Fibroblast of skin of back (primary cell): ENCODE measurements at places on chromosomes 4 and X.

DNA sequence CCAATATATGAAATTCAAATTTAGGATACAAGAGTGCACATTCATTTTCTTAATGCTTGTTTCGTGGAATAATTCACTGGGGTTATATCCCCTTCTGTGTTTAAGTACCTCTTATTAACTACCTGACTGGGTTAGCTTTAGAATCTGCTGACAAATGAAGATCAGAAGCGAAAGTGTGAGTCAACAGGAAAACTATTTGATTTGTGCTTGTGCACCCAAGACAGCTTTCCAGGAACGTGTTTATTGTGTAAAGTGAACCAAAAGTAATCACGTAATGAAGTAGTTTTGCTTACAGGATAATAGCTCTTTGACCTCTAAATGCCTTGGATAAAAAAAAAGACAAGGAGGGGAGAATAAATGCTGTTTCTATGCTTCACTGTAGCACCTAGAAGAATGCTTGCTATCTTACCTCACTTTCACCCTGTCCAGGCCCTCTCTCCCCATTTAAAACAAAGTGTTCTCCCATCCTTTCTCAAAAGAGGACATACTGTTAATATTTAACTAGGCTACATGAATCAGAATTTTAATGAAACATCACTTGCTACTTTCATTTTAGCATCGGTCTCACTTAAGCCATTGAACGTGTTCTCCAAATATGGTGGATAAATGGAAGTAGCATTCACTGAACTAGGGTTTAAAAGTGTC lies 141.9 kb downstream of the THOC2 start:
- DNase-seq, result no peak

- DNase-seq, result no peak
Observed at GRCh38 chr4:174856926-174857800, 28.1 kb upstream of the GLRA3 start.

DNA sequence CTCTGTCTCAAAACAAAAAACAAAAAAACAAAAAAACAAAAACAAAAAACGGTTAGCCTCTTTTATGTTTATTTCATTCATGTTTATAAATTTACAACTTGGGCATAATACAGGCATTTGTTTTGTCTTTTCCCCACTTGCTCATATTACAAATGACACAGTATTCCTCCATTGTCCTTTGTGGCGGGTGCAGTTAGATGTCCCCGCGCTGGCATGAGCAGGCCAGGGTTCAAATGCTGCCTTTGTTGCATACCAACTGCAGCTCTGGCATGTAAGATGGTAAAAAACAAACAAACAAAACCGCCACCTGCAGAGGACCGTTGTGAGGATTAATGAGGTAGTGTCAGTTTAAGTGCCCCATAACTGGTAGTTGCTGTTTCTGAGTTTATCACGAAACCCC lies 16.1 kb upstream of the HPF1 start:
- no peak for DNase-seq

DNA sequence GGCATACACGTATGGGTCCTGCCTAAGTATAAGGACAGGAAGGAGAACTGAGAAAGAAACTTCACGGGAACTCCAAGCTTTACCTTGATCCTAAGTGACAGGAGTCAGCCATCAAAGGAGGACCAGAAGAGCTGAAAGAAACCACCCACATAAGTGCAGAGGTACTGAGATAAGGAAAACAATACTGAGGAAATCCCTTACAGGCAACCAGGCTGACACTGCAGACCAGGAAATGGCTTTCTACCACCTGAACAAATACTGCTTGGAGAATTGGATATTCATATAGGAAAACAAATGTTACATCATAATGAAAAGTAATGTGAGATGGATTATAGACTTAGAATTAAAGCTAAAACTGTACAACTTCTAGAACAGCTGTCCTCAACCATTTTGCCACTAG lies 127.0 kb downstream of the IL15 start:
- no peak for DNase-seq

DNA sequence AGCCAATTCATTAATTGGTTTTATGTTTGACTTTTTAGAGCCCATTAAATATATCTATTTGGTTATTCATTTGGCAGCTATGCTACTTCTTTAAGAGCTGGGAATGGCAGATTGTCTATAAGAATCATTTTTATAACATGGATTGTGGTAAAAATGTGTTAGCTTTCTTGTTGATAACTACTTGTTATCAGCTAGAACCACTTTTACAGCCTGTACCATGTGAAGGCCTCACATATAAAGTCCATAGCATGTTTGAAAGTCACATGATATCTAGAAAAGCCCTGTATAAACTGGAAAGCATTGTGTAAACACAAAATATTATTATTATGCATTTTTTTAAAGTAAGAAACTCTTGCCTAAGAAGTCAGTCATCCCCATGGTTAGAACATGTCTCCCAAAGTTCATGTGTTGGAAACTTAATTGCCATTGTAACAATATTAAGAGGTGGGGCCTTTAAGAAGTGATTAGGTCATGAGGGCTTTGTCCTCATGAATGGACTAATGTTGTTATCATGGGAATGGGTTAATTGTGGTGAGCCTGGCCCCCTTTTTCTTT lies 110.9 kb upstream of the BMP2K start:
- DNase-seq, result no peak

- DNase-seq, result peak; percentile 10
Observed at GRCh38 chrX:43836435-43837184, 45.6 kb downstream of the MAOB start.

GRCh38 chr4:25950461-25951389 lies 36.7 kb downstream of the SMIM20 start:
- no peak for DNase-seq

- peak; percentile 59 for DNase-seq
Observed at GRCh38 chr4:2936773-2937145, 26.4 kb downstream of the NOP14 start.

- no peak for DNase-seq
Observed at GRCh38 chr4:109662116-109662515, 41.1 kb downstream of the CASP6 start.

GRCh38 chr4:183729069-183729406 lies 69.9 kb downstream of the TRAPPC11 start:
- DNase-seq, result no peak

DNA sequence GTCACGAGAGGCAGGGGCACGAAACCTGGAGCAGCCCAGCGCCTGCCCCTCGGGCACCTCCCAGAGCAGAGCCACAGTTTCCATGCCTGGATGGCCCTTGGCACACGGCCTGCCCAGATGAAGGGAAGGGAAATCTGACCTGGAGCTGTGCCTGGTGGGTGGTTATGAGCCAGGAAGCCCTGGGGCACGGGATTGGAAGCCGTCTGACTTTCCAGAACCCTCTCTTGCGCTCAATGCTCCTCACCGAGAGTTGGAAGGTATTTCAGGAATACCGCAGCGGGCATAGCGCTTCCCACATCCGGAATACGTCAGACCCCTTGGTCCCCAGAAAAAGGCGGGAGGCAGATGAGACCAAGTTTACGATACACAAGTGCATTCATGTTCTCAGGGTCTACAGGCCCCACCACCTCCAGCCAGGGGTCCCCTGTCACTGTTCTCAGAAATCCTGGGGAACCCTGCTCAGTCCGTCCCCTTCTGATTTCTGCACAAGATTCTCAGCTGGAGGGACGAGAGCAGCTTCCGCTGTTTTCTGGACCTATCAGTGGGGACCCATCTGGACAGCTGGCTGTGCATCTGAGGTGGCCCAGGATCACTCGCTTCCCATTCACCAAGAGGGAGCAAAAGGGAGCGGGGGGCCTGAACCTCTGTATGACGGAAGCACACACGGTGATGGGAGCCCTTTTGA lies 172.9 kb downstream of the AFAP1 start:
- no peak for DNase-seq

DNA sequence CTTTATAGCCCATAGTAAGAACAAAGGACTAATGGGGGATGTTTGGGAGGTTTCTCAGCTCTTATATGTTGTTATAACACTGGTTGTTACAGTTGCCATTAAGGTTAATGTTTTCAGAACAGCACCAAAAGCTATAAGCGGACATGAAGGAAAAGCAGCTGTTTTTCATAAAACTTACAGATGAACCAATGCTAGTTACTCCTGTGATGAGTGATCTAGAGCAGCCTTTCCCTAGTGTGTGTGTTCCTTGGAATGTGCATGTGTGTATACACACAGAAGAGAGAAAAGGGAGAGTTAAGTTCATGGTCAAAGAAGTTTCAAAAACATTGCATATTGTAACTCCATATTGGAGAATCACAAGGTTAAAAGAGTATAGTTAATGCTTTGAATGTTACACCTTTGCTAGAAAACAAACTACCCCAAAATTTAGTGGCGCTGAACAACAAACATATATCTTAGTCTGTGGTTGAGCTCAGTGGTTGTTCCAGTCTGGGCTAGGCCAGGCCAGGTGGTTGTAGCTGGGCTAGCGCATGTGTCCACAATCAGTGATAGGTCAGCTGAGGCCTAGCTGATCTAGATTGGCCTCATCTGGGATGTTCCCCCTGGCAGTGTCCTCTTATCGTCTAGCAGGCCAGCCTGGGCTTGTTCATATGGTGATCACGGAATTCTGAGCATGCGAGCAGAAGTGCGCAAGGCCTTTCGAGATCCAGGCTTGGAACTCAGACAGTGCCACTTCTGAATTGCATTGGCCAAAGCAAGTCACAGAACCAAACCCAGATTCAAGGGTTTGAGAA lies 151.0 kb downstream of the NHS start:
- peak; percentile 52 for DNase-seq

GRCh38 chr4:139020384-139020783 lies 4.8 kb downstream of the NOCT start:
- DNase-seq, result no peak

GRCh38 chr4:176236946-176237345 lies 32.1 kb downstream of the ASB5 start:
- peak; percentile 24 for DNase-seq

DNA sequence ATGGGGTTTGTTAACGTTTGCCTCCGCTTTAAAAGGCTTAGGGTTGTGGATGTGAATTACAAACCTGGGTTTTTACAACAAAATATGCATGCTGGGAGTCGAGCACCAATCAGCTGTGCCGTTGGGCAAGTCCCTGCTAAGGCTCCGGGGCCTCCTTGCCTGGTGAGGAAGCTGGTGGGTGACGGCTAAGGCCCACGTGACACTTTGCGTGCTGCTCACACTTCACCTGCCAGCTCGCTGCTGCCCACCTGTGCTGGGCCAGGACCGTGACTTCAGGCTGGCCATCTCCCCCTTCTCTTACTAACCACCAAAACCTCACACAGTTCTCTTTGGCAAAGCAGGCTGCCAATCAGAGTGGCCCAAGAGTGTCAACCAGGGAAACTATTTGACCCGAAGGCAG lies 178.3 kb downstream of the AFAP1 start:
- no peak for DNase-seq

DNA sequence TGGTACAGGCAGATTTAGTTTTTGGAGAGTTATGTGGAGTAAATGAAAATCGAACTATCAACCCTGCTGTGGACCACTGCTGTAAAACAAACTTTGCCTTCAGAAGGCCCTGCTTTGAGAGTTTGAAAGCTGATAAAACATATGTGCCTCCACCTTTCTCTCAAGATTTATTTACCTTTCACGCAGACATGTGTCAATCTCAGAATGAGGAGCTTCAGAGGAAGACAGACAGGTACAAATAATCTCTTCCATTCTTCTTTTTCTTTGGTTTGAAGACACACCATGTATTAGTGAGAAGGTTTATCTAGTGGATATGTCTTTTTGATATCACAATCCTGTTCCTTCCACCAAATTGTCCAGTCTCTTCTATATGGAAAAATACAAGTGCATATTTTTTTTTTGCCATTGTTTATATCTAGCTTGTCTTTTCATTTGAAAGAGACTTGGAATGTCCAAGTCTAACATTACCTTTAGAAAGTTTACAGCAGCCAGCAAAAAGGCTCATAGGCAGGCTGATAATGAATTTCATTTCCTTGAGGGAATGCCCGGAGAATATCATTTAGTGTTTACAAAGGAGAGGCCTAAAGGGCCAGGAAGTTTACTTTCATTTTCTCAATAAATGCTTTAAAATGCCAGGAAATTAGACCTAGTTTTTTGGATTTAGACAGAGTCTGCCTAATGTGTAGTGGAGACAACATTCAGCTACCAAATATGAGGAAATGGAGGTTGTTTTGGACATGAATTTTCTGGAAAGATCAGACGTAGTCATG lies 18.6 kb downstream of the AFM start:
- no peak for DNase-seq

DNA sequence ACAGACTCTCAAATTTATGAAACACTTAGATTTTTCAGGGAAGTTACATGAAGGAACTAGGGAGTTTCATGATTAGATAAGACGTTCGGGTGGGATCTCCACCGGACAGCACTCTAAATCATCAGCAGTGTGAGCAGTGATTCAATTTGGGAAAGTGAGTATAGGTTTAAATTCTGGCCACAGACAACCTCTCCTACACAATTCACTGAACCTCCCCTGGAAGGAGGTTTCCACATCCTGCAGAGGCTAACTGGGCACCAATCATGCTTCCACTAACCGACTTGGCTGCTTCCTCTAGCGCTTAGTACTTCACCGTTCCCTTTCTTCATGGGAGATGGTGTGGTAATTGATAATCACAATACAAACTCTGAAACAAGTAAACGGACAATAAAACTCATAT lies 5.6 kb downstream of the CXCL9 start:
- DNase-seq, result no peak

GRCh38 chr4:181825564-181825963 lies 417.6 kb upstream of the TENM3 start:
- DNase-seq, result no peak

GRCh38 chrX:11531226-11531625 lies 134.5 kb downstream of the ARHGAP6 start:
- peak; percentile 23 for DNase-seq

- no peak for DNase-seq
Observed at GRCh38 chr4:147378780-147379179, 102.1 kb upstream of the EDNRA start.

DNA sequence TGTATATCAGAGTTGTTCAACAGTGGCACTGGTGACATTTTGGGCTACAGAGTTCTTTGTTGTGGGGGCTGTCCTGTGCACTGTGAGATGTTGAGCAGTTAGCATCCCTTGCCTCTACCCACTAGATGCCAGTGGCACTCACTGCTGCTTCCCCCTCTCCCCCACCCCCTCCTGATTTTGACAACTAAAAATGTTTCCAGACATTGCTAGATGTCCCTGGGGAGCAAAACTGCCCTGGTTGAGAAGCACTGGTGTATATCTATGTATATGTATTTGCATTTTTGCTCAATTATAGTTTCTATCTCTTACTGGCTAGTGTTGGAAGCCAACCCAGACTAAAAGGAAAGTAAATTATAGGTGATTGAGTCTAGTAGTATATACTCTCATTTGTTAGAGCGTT lies 2.4 kb downstream of the TMEM131L start:
- DNase-seq, result peak; percentile 65

DNA sequence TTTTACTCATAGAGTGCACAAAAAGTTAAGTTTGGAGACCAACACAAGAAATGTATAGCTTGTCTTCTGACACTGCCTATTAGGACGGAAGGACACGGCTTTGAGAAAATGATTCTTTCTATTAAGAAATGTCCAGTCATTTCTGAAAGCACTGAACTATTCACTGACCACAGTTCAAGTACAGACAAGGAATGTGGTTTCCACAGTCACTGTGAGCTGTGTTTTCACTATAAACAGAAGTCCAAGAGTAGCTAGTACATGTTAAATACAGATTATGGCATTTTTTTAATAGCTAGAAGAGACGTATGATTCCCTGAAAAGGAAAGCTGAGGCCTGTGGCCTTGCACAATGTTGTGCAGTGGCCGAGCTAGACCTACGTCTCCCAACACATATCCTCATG lies 115.1 kb upstream of the GPM6A start:
- no peak for DNase-seq
